ENCODE measurements at places on chromosomes 5 and 9.
A peak's percentile ranks its signal among the peaks of the same experiment; 100 is the strongest.

GRCh38 chr5:139747583-139748504, 47.8 kb upstream of the PSD2 start:
- no peak for DNase-seq

DNA sequence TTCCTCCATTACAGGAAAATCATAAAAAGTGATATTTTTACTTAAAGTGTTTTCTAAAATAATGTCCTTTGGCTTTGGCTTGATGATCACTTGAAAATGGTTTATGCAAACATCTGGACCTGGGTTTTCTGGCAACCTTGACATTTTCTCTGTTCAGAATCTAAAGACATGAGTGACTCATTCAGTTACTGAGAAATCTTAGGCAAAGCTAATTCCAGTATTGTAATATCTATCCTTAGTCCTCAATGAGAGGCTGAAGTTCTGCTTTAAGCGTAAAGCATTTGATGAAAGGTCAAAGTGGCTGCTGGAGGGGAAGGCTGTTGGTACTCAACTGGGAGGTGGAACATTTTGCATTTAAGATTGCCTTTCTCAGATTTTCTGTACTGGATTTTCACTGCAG, 2.3 kb downstream of the MAN2A1 start:
- DNase-seq, result no peak

DNA sequence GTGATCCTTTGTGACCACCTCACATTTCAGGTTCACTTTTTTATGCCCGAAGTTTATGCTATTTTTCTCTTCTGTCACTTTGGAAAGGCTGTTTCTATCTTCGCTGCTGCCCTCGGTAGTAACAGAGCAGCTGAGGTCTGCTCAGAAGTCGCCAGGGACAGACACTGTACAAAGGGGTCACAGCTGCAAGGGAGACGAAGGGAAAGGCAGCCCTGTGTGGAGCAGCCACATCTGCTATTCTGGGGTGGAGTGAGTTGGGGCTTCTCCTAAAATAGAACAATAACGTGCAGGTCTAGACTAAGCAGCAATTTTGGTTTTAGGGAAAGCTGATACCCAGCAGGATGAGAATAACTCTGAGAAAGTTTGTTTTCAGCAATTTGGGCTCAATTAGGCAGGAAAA, 72.5 kb downstream of the ACTL7B start:
- no peak for DNase-seq

DNA sequence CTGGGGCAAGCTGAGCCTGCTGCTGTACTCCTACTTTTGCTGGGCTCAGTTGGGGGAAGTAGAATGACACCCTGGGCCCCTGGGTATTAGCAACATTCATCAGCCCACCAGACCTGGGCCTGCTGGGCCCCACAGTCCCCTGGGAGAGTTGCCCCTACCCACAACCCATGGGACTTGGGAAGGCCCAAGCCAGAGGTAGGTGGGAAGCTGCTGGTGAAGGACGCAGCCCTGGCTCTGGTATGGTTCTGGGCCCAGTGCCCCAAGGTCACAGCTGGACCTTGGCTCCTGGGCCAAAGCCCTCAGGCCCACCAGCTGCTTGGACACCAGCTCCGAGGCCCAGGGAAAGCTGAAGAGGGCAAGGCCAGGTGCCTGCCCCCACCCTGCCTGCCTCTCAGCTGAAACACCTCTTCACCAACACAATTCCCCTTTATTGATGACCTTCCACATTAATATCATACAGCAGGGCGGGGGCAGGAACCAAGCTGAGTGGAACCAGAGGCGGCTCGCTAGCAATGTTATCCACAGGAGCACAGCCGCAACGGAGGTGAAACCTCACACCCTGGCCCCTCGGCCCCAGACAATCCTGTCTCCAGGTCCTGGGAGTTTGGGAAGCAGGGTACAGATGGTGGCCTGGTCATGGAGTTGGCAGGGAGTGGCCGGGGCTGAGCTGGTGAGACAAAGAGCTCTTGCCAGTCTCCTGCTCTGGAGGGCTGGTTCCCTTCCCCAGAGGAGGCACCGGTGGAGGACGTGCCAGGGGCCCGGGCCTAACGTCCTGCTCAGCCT, 13.7 kb downstream of the DOLPP1 start:
- DNase-seq, result no peak

GRCh38 chr5:115461093-115461492, 83.5 kb downstream of the FEM1C start:
- DNase-seq, result no peak

DNA sequence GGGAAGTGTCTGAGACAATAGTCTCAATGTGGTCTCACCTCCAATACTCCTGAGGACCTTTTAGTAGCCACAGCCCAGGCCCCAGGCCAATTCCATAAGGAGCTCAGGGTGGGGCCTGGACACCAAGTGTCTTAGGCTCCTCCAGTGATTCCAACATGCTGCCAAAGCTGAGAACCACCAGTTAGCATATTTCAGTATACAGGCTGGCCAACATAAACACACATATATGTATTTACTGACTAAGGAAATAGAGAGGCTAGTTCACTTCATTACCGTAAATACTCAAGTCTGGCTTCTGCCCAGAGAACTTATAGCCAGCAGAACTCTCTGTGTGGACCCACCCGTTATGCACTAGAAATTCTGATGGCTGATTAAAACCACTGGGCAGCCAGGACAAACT, 24.1 kb downstream of the S1PR3 start:
- no peak for DNase-seq

DNA sequence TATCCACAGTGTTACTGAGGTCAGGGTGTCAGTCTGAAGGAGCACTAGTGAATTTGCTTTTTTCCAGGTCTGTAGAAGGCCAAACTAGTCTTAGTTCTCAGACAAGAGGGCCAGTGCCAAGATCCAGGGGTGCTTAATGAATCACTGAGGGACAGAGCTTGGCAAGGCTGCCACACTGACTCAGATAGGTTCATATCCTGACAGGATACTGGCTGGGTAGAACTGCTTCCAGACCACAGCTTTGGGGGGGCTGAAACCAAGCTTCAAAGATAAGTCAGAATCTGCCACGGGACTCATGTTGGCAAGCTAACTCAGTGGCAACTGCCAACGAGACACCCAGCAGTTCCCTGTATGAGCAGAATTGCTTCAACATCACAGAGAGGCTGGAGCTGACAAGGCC, 1125.4 kb downstream of the EFNA5 start:
- DNase-seq, result no peak

DNA sequence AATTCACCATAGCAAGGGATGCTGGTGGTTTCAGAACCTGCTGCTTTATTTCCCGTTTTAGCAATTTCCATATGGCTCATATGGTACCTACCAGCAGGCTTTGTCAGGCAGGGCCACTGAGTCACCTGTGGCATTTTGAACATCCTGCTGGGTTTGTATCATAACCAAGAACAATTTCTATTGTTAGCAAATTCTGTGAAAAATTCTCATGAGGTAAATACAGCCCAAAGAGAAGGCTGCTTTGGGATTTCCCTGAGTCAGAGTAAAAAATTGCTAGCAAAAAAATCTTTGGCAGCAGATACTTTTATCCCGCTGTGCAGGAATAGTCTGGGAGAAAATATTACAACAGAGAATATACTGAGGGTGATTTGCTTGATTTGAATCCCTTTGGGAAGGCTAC, 52.7 kb downstream of the PRR16 start:
- DNase-seq, result no peak

GRCh38 chr9:82789155-82789824, 273.7 kb downstream of the RASEF start:
- DNase-seq, result no peak

DNA sequence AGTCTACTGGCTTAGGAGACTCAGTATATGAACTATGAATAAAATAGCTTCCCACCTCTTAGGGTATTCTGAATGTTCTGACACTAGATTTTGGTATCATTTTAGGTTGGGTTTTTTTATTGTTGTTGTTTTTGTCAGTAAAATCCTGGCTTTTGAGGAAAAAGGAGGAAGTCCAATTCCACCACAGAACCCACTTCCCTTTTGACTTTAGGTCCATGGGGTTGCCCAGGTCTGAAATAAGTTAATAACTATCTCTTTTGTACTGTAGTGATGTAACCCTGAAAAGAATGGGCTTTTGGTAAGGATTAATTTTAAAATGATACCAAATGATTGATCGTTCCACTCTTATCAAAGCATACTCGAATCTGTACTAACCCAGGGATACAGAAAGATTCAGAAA, 29.1 kb upstream of the IL12B start:
- no peak for DNase-seq

- no peak for DNase-seq
These were observed 11.0 kb downstream of the HAVCR1 start for GRCh38 chr5:157047898-157048297.

DNA sequence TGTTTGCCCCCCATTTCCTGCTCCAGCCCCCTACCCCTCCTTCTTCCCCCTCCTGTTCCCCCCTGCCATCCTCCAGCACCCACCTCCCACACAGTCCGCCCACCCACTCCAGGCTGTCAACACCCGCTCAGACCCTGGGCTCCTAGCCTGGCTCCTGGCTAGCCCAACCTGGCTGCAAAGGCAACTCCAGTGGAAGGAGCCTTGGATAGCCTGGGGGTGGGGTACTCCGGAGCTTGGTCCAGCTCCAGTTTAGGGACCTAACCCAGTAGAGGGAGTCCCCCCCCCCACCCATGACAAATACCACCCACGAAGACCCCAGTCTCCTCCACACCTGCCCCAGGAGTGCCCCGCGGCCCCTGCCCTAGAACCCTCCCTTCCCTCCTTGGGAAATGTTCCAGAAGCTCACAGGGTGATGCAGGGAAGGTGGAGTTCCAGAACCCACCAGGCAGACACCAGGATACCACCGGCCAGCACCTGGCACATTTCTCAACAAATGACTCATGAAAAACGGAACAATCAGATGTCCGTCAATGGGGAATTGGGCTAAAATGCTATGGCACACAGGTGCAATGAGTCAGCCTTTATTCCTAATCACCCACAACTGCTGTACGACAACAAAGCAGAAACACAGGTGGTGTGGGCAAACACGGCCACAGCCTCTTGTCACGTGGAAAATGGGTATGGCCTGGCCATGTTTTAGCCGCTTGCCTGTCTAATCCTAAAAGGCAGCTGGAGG, 901 bp upstream of the SLC12A7 start:
- DNase-seq, result no peak

- DNase-seq, result no peak
These were observed 21.4 kb downstream of the ZNF608 start for GRCh38 chr5:124725040-124725434.

GRCh38 chr5:52922384-52922783, 66.8 kb upstream of the ITGA2 start:
- no peak for DNase-seq

- DNase-seq, result no peak
These were observed 83.0 kb downstream of the DMRTA1 start for GRCh38 chr9:22529426-22530199.

GRCh38 chr5:177593511-177593910, 1.5 kb downstream of the TMED9 start:
- DNase-seq, result no peak

DNA sequence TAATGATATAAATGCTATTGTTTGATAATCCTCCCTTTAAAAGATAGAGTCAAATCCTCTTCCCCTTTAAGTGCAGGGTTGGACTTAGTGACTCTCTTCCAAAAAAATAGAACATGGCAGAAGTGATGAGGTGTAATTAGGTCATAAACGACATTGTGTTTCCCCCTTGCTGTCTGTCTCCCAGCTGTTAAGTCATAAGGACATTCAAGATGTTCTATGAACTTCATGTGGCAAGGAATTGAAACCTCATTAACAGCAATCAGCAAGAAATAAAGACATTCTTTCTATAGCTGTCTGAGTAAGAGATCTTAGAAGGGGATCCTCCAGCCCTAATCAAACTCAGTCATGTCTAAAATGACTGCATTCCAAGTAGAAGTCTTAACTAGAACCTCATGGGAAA, 3.3 kb upstream of the SLC25A46 start:
- DNase-seq, result no peak

GRCh38 chr5:64213011-64213410, 47.4 kb downstream of the RNF180 start:
- no peak for DNase-seq

GRCh38 chr5:156585999-156586398, 259.0 kb downstream of the SGCD start:
- no peak for DNase-seq

DNA sequence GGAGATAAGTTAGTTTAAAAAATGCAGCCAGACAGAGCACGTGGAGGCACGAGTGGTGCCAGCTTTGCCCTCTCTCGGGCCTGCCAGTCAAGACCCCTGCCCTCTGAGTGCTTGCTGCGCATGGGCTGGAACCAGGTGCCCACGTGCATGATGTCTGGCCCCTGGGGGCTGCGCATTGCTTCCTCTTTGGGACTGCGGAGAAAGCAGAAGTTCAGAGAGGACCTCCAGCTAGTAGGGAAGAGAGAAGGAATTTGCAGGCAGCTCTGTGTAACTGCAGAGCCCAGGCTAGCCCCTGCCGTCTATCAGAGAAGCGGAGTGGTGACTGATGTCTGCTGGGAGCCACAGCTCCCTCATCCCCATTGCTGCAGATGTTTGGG, 9.7 kb upstream of the RNU6ATAC start:
- no peak for DNase-seq

- peak; percentile 23 for DNase-seq
These were observed 18.5 kb upstream of the RALGDS start for GRCh38 chr9:133139246-133140173.

GRCh38 chr5:61881821-61882487, 424.1 kb upstream of the KIF2A start:
- DNase-seq, result peak; percentile 28

- no peak for DNase-seq
These were observed 87.2 kb downstream of the S1PR3 start for GRCh38 chr9:89078421-89078820.

DNA sequence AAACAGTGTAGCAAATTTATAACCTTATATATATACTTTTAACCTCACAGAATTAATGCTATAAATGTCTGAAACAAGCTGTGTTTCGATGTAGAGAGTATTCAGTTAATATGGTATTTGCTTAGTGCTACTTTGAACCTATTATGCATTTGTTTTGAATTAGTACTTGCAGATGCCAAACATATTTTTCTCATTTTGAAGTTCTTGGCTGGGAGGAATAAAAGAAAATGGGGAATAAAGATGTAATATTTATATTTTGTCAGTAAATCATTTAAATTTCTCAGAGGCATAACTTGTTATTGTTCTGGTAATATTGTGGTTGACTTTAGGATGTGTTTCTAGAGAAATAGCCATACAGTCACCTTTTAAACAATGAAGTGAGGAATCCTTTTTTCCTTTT, 175.9 kb upstream of the IZUMO3 start:
- DNase-seq, result no peak

GRCh38 chr9:8417341-8417740, 617.8 kb upstream of the DMAC1 start:
- no peak for DNase-seq

GRCh38 chr9:108666240-108666784, 189.5 kb downstream of the ACTL7B start:
- DNase-seq, result no peak

- no peak for DNase-seq
These were observed 63.8 kb upstream of the COL15A1 start for GRCh38 chr9:98879963-98880310.

DNA sequence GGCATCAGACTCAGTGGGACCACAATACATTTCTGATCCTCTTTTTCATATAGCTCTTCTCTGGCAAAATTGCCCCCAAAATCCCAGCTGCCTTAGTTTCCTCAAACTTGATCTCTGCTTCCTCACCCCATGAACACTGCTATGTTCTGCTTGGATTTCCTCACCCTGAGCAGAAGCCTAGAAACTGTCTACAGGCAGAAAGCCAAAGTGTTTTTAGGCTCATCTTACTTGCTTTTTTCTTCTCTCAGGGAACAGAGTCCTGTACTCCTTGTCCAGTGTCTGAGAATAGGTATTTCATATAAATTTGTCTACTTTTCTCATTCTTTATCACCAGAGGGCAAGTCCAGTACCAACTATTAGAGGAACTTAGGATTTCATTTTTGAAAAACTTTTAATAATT, 21.5 kb upstream of the UBAP1 start:
- no peak for DNase-seq

GRCh38 chr9:69500896-69501295, 171.3 kb downstream of the APBA1 start:
- DNase-seq, result no peak

Measured in hypothalamus (tissue), 51 donors.